PC-3 (cell line): ENCODE measurements at places on chromosomes 1 and 21. TPM values are rescaled to one million over a fixed set of nuclear protein-coding genes. Genes with fewer than 3 reads are reported as not detected.

- peak; percentile 52 for DNase-seq
Measured at GRCh38 chr1:181101581-181102226, 13.2 kb downstream of the IER5 start.

Gene RAB4A
- 33.9 and 67.0 TPM in 2 replicates for total RNA-seq

Gene FBXO2
- 13.4 and 15.3 TPM in 2 replicates for total RNA-seq

DNA sequence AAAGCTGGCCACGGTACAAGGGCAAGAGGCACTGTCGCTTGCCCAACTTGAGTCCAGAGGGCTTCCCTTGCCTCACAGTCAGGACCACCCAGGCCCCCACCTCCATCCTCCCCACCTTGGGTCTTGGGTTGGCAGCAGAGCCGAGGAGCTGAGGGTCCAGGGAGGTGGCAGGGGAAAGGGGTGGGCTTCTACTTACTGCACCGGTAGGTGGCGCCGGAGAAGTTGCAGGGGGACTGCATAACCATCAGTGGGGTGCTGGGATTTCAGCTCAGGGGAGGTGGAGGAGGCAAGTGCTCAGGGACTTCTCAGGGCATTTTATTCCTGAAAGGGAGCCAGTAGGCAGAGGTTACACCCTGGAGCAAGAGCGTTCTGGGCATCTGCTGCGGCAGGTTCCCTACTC is 44.0 kb downstream of the TRIM62 start:
- DNase-seq, result no peak

DNA sequence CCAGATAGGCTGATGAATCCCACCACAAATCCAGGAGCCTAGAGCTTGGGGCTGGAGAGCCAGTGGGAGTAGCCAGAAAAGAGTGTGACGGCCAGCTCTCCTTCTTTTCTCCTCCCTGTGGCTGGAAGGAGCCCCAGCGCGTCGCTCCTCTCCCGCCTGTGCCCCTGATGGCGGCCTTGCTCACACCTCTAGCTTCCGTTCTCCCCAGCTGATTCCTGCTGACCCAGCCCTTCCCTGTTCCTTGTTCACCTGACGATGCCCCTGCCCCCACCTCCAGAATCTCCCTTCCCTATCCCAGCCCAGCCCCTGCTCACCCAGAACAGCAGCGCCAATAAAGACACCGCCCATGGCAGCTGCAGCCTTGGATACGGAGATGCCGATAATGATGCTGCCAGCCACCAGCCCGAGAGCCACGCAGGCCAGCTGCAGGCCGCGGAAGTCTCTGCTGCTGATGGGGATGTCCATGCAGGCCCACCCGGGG is 656 bp downstream of the KNCN start:
- no peak for DNase-seq

DNA sequence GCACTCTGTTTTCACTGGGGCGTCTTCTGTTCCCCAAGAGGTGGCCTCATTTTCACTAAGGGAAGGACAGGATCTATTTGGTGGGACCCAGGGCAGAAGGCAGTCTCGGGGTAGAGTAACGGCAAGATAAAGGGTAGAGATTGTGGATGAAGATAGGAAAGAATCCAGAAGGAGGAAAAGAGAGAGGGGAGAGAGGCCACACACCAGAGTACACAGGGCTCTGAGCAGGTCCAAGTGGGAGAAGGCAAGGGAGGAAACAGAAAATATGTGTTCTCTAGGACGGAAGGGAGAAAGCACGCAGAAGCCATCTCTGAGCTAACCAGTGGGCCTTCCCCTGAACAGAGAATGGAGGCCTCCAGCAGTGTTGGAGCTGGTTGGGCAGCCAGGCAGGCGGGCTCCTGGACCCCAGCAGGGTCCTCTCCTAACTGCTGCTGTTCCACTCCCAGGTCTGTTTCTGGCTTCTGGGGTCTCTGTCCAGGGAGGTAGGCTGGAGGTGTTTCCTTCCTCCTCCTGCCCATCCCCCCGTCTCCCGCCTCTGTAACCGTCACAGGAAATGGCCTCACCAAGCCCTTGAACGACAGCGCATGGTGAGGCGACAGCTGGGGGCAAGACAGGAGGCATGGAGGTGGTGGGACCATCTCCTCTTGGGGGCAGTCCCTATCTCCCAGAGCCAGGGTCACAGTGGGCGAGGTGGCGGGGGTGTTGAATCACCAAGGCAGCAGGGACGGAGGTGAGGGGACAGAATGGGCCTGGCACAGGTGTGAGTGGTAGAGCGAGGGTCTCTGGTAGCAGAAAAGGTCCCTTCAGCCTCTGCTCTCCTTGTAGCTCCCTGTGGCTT is 649 bp downstream of the PTPN7 start:
- DNase-seq, result no peak

- DNase-seq, result no peak
Measured at GRCh38 chr21:43942621-43943020, 69.5 kb upstream of the TRAPPC10 start.

Gene SLC2A5
- total RNA-seq, result not detected in 2 replicates
